ENCODE measurements at places on chromosomes 1 and 21.

DNA sequence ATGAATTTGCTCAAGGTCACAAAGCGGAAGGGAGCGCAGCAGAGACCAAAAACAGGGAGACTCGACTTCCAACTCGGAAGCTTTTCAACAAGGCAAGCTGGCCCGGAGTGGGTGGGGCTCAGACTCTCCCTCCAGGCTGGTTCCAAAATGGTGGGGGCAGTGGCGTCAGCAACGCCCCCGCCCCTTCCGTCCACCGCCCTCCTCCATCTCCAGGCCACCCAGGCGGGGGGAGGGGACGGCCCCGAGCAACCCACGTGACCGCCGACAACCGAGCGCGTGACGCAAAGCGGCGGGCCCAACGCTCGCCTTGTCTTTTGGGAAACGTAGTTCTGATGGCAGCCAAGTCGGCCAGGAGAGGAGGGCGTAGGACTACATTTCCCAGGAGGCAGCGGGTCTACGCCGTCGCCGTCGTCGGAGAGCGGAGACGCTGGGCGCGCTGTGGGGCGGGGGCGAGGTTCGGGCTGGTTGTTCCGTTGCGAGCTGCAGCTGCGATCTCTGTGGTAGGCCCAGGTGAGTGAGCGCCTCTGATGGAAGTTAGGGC, at the start of gene THRAP3:
TSS of gene THRAP3 (plus strand) at position 448 of the 541 bp plus-strand sequence. CDS start 58,121 bp downstream, outside the sequence.
- DNase-seq: peak; percentile 100

- peak; percentile 45 for DNase-seq
Observed at GRCh38 chr1:6127587-6128163, 52.4 kb downstream of the CHD5 start.

GRCh38 chr1:51628715-51629590, 12.1 kb downstream of the OSBPL9 start:
- no peak for DNase-seq

DNA sequence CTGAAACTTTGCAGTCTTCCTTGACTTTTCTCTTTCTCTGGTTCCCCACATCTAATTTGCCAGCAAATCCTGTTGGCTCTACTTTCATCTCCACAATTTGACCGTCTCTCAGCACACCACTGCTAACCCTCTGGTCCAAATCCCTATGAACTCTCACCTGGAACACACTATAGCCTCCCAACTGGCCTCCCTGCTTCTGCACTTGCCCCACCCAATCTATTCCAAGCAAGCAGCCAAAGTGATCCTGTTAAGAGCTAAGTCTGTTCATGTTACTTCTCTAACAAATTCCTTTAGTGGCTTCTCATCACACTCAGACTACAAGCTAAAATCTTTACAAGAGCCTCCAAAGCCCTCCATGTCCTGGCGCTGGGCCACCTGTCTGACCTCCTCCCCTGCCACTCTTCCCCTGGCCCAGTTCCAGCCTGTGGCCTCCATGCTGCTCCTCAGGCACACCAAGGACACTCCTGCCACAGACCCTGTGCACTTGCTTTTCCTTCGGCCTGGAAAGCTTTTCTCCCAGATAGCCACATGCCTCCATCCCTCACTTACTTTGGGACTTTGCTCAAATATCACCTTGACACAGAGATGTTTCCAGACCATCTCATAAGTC, 104.1 kb downstream of the DTL start:
- DNase-seq: no peak

DNA sequence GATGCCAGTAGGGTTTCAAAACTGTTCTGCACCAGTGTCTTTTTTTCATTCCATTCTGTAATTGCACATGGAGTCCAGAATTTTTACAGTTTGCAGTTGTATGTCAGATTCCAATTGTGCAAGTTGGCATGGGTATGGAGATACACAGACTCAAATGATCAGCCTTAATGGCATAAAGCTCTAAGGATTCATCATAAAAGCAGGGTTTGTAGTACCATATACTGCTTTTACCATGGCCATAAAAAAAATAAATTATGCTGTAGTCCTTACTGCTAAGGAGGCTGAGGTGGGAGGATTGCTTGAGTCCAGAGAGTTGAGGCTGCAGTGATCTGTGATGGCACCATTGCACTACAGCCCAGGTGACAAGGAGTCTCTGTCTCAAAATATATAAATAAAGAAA, 10.3 kb downstream of the MTARC1 start:
- DNase-seq: no peak

DNA sequence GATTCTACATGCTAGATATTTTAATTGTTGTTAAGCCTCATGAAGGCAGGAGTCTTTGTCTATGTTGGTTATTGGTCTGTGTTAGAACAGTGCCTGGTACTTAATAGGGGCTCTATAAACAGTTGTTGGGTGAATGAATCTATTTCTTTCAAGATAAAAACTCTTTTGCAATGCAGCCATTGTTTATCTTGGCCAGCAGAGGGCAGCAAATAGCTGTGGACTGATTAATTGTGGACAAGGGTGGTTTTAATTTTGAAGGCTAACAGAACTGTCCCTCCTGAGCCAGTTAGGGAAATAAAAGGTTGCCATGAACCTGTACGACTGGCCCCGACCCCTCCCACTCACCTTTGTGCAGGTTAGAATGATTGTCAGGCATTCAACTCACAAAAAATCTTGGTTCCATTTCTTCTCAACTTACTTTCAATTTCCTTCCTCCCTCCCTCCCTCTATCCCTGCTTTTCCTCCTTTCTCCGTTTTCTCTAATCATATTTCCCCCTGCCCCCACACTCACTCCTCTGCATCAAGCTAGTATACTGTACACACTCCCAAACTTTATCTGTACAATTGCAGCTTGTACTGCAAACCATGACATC, 66.3 kb upstream of the DIRAS3 start:
- DNase-seq: peak; percentile 35

- DNase-seq: no peak
Observed at GRCh38 chr1:6645018-6645417, 20.4 kb downstream of the THAP3 start.

DNA sequence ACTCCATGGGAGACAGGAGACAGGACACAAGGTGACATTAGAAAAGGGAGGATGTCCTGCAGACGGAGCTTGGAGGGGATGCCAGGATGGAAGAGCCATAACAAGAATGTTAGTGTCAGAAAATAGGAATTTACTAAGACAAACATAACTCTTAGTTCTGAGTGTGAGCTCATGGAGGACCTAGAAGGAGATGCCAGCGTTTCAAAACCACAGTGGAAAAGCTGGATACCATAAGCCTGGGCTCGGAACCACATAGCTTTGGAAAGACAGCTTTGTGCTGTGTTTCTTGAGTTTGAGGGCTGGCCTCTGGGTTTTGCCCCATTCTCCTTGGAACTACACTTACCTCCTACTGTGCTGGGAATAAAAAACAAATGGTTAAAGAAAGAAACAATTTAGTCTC, 128.4 kb downstream of the S1PR1 start:
- DNase-seq: no peak

GRCh38 chr1:234932511-234933430, 195.9 kb downstream of the TOMM20 start:
- DNase-seq: no peak

DNA sequence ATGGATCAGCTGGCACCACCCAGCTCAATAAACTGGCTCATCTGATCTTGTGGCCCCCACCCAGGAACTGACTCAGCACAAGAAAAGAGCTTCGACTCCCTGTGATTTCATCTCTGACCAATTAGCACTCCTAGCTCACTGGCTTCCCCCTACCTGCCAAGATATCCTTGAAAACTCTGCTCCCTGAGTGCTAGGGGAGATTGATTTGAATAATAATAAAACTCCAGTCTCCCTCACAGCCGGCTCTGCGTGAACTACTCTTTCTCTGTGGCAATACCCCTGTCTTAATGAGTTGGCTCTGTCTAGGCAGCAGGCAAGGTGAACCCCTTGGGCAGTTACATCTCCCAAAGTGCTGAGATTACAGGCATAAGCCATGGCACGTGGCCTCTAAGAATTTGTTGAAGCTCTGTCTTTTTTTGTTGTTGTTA, 11.8 kb upstream of the RHBDL2 start:
- DNase-seq: no peak

DNA sequence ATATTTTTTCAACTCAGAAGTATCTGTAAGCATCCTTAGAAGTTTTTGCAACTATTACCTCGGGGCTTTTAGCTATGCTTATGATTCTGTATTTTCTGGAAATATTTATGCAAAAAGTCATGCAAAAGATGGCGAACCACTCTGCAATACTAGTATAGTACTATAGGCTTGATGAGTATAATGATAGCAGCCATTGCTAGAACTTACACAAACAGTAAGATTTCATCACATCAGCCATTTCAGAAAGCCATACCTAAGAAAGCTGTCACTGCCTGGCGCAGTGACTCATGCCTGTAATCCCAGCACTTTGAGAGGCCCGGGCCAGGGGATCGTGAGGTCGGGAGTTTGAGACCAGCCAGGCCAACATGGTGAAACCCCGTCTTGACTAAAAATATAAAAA, 227.1 kb downstream of the LRRC7 start:
- no peak for DNase-seq

GRCh38 chr1:199135901-199136300, 497.1 kb downstream of the PTPRC start:
- DNase-seq: no peak

- no peak for DNase-seq
Observed at GRCh38 chr1:209062081-209062620, 521.4 kb upstream of the CAMK1G start.

GRCh38 chr1:8193840-8194406, 124.0 kb upstream of the SLC45A1 start:
- DNase-seq: no peak
